ENCODE measurements at places on chromosomes 3 and 15.

GRCh38 chr3:133211449-133211848 lies 173.3 kb downstream of the TMEM108 start:
- no peak for DNase-seq

GRCh38 chr3:124131580-124131979 lies 139.7 kb upstream of the ROPN1 start:
- no peak for DNase-seq

- peak; percentile 36 for DNase-seq
Observed at GRCh38 chr3:150227839-150228238, 180.3 kb upstream of the TSC22D2 start.

- no peak for DNase-seq
Observed at GRCh38 chr15:92448370-92448769, 54.7 kb downstream of the ST8SIA2 start.

GRCh38 chr15:82944821-82945220 lies 7.7 kb downstream of the HOMER2 start:
- no peak for DNase-seq

- DNase-seq: no peak
Observed at GRCh38 chr3:125654526-125654925, 59.2 kb upstream of the OSBPL11 start.

- DNase-seq: no peak
Observed at GRCh38 chr3:162994165-162994564, 1497.6 kb downstream of the OTOL1 start.

DNA sequence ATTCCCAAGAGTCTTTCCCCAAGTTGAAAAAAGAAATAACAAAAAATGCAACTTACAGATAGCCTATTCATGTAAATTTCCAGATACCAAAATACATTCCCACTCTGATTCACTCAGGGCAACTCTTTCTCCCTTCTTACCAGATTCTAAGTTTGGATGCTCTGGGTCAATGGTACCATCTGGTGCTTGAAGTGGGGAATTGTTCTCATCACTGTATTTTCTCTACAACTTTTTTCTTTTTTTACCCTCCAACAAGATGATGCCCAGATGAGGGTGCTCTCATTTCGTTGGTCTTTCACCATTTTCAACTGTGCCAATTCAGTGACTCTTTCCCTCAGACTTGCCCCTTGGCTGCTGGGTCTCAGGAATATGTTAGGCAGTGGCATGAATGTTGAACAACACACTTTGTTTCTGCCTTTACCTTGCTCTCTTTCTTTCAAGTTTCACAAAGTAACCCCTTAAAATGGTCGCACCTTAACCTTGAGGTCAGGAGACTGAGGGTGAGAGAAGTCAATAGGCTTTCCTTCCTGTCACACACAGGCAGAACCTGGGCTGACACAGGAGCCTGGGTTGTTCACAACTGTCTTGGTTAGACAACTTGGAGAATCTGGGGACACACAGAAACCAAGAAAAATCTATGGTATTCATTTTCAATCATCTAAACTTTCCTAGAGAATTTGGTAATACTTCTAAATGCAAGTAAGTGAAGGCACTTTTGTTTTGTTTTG lies 330.7 kb upstream of the SLCO3A1 start:
- DNase-seq: no peak

- DNase-seq: no peak
Observed at GRCh38 chr15:32688151-32688639, 29.6 kb upstream of the GREM1 start.

GRCh38 chr3:106299300-106300098 lies 430.7 kb upstream of the CBLB start:
- DNase-seq: no peak

DNA sequence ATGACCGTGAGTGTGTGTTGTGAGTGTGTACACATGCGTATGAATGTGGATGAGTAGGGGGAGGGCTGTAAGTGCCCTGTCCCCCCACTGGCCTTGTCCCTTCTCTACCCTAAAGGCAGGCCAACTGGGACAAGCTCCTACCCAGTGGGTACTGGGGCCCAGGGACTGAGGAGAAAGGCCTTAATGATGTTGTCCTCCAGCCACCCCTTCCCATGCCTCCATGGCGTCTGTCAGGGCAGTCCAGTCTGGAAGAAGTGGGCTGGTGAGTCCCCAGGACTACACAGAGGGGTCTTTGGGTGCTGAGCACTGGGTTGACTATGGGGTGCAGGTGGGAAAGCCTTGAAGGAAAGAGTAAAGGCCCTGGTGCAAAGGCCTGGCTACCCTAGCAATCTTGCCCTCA lies 16.9 kb upstream of the CORO2B start:
- no peak for DNase-seq

GRCh38 chr15:72200395-72201237 lies 3.0 kb upstream of the GRAMD2A start:
- DNase-seq: no peak

DNA sequence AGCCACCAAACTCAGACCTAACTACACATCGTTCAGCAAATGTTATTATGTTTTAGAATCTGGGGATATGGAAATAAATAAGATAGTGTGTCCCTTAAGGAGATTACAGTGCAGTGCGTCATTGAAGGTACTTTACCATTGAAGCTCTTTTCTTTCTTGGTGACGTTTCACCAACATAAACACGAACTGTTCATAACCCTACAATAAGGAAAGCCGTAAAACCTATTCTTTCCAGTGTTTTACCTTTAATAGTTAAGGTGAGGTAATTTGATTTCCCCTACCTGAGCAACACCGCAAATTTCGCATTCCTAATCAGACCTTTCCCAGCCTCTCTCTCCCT lies 826 bp downstream of the CCDC66 start:
- no peak for DNase-seq

DNA sequence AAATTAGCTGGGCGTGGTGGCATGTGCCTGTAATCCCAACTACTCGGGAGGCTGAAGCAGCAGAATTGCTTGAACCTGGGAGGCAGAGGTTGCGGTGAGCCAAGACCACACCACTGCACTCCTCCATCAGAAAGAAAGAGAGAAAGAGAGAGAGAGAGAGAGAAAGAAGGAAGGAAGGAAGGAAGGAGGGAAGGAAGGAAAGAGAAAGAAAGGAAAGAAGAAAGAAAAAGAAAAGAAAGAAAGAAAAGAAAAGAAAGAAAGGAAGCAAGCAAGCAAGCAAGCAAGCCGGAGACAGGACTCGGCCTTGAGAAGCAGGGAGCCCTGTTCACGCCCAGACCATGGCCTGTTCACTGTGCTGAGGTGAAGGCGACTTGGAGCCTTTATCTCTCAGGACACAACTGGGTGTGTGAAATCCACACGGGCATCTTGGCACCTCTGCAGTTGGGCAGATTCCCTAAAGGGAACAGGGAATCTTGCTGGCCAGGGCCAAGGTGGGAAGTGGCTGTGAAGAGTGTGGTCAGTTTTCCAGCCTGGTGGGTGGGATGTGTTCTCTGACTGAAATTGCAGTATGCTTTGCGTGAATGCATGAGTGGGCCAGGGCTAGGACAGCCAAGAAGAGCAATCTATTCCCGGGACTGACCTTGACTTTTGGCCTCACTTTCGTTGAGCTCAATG lies 90.3 kb downstream of the CORO2B start:
- DNase-seq: no peak

- no peak for DNase-seq
Observed at GRCh38 chr3:72213296-72214065, 428.5 kb upstream of the PROK2 start.

GRCh38 chr3:184741259-184741556 lies 29.3 kb upstream of the MAGEF1 start:
- no peak for DNase-seq

- DNase-seq: no peak
Observed at GRCh38 chr3:184783319-184783718, 28.6 kb upstream of the VPS8 start.

- no peak for DNase-seq
Observed at GRCh38 chr3:128907706-128908445, 28.5 kb downstream of the ACAD9 start.

DNA sequence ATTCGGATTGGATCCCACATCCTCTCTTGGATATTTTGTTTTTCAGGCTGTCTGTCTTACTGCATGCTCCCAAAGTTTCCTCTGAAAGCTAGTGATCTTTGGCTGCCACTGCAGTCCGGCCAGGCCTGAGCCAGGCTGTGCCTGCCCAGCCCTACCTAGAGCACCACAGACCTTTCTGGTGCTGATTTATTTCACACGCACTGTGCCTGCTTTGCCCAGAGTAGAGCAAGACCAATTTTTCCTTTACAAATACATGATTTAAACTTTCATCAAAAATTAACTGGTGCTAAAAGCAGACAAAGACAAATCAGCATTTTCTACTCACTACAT lies 28.0 kb upstream of the NDUFB4 start:
- DNase-seq: no peak

DNA sequence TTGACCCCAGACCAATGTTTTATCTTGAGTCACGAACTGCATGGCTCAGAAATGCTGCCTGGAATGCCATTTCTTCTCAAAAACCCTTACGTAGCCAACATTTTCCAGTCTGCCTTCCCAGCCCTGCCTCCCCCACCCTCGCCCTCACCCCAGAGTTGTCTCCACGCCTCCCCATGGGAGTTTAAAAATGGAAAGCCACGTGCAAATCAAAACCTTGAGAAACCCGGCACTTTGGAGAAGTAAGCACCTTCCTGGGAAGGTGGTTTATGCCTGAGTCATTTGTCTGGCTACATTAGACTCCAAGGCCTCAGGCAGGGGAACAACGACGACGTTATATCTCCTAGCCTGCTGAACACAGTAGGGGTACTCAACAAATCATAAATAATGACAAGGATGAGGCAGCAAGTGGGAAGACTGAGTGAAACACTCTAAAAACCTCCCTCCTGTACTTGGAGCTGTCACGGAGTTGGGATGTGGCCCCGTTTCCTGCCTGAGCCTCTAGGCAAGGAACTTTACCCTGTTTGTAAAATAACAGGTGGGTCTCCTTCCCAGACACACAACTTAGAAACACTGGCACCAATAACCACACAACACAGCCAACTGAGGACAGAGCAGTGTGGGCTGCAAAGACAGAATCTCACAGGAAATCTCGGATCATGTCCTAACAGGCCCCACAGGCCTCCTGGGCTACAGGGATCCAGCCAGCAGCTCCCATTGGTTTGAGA lies 179.1 kb downstream of the NTRK3 start:
- DNase-seq: no peak

GRCh38 chr3:115533218-115533617 lies 90.1 kb upstream of the GAP43 start:
- no peak for DNase-seq

DNA sequence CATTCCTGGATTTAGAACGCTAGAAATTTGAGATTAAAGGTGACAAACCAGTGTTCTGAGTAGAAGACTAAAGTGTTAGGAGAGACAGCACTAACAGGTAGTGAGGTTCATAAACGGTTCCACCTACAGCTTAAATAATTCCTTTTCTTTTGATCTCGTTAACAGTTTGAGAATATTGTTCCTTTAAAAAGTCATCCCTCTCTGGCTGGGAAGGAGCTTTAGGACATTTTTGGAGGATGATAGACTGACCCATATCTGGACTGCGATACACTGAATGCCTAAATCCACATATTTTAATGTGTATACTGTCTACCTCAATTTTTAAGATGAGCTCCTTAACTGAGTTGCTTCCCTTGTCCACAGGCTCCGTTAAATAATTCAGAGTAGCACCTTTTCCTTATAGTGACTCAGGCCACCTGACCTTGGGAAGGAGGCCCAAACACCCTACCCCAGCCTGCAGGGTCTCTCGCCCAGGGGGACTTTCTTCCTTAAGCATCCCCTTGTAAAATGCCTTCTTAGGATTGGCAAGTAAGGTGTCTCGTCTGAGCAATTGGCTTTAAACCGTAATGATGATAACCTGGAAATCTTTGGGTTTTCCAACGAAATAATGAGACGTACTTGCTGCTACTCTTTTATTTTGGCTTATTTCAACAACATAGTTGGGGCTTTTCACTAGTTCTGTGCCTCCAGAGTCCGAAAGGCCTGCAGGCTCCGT lies 3.3 kb downstream of the TRIM71 start:
- DNase-seq: no peak
